ENCODE measurements at places on chromosomes 6 and 20. TPM values are rescaled to one million over a fixed set of nuclear protein-coding genes. Genes with fewer than 3 reads are reported as not detected.
A peak's percentile ranks its signal among the peaks of the same experiment; 100 is the strongest.

DNA sequence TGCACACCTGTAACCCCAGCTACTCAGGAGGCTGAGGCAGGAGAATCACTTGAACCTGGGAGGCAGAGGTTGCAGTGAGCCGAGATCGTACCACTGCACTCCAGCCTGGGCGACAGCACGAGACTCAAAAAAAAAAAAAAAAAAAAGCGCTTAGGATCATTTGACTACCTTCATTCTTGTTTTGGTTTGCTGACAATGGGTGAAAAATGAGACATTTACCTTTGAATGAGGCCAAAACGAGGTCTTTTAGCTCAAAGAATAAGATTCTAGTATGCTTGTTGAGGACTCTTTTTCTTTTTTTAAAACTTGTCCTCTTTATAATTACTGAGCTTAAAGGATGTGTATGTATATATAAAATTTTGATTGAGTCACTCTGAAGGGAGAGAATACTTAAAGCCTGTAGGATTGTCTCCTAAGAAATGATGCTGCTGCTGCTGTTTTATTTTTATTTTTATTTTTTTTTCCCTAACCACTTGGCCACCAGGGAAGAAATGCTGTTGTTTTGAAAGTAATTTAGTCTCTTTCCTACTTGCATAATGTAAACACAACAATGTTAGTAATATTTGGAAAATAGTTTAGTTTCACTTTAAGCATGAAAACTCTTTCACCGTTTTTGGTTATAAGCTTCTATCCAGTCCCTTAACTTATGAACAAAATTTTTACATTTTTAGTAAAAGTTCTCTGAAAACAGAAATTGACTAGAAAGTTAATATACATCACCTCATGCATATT, 7.9 kb downstream of the UBR2 start:
- DNase-seq = no peak

DNA sequence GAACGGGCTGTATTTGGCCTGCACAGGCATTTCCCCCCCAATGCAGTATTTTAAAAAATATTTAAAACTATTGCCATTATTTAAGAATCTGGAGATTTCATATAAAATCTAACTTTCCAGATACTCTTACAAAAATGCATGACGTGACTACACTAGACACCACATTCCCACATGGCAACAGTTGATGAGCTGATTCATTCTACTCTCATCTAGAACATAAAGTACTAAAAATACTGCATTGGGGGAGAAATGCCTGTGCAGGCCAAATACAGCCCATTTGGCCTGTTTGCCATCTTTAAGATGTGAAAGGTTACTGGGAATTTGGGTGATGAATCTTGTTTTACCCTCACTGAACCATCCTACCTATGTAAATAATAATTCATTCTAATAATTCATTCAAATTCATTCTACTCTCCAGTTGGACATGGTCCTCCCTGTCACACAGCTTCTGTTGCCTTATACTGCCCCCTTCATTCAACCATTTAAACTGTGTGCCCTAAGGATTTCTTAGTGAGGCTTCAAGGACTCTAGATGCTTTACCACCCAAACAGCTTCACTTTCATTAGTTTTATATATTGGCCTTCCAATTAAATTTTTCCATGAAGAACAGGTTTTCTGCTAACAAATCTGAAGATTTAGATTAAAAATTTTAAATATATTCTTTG, 6.9 kb upstream of the ZSCAN16 start:
- DNase-seq = no peak

- no peak for DNase-seq
Measured at GRCh38 chr6:31782126-31782855, 5.2 kb upstream of the VWA7 start.

GRCh38 chr6:126173265-126173664, 166.7 kb upstream of the CENPW start:
- no peak for DNase-seq

DNA sequence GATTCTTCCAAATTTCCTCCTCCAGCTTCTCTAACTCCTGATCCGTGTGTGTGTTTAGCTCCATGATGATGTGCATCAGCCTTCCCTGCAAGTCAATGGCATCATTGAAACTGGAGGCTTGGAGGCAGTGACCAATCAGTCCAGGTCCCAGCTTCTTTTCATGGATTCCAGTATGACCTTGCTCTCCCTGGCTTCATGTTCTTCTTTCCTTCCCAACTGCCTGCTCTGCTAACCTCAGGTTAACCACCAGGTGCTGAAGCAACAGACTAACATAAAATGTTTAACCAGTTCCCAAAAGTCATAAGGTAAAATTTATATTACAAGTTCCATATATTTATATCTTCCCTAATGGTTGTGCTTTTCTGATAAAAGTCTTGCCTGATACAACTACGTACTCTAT, 512.8 kb upstream of the EPHA7 start:
- no peak for DNase-seq

- DNase-seq = no peak
Measured at GRCh38 chr20:58755062-58755697, 62.6 kb downstream of the NPEPL1 start.

DNA sequence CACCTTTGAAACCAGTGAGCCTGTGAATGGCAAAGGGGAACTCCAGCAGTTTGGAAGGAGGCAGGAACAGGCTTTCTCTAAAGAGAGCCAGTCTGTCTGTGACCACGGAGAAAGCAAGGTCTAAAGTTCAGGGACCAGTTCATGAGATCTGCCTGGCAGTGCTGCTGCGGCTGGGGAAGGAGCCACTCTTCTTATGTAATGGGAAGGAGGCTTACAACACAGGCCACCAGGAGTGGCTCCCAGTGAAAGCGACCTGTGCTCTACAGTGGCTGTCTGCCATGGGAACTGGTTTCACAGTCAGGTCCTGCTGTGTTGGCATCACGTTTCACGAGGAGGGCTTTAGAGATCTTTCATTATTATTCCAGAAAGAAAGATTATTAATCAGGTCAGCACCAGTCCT, 291.9 kb upstream of the PRDM1 start:
- peak; percentile 83 for DNase-seq

DNA sequence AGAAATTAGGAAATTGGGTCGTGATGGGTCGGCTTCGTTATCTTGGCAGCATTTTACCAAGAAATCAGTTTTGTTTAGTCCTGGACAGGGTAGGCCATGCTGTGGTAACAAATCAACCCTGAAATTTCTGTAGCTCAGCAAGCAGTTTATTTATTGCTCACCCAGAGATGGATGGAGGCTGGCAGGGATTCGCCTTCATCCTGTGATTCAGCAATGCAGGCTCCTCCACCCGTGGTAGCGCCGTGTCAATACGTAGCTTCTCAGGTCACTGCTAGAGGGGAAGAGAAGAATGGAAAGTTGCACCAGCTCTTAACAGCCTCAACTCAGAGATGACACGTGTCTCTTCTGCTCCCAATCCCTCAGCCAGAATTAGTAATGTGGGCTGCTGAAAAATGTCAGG, 157.0 kb upstream of the SGK1 start:
- DNase-seq = no peak

DNA sequence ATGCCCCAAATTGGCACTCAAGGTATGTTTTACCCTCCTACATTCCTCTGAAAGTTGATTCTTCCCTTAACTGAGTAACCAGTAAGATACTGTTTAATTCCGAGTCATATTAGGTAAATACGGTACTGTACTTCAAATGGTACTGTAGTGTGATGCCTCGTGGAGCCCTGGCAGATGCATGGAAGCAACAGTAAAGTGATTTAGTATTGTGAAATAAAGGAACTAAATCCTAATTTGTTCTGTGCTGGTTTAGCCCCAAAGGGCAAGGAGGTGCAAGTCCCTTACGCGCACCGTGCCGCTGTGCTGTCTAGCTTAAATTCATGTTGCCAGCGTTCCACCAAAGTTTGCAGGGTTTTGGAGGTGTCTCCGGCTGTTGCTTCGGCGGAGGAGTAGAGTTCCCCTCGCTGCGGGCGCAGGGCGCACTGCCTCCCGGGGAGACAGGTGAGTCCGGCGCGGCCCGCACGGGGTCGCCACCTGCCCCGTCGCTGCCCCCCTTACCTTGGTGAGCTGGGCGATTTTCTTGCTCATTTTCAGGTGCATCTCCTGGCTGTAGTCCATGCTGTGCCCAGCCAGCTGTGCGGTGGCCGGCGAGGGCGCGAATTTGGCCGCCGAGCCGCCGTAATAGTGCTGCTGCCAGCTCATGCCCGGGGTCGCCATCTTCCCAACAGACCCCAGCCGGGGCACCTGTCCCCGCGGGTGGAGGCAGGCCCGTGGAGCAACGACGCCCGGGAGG, 655 bp downstream of the FAM184A start:
- no peak for DNase-seq

The CTCFL gene
- not detected for total RNA-seq

The NUDT3 gene
- total RNA-seq = 41.9 TPM

The MRPL14 gene
- total RNA-seq = 33.5 TPM

The AGER gene
- total RNA-seq = 4.6 TPM

The NCOA6 gene
- 22.0 TPM for total RNA-seq
